ENCODE measurements at places on chromosomes 12 and 14. TPM values are rescaled to one million over a fixed set of nuclear protein-coding genes. Genes with fewer than 3 reads are reported as not detected.

Gene KLRK1
- not detected for total RNA-seq

Gene HOXC11
- 0.24 TPM for total RNA-seq

Gene TPPP2
- not detected for total RNA-seq

Gene EP400
- total RNA-seq: 6.0 TPM

Gene HCAR3
- 8.9 TPM for total RNA-seq

Gene CLEC6A
- not detected for total RNA-seq
